ENCODE measurements at places on chromosomes 12 and 14. TPM values are rescaled to one million over a fixed set of nuclear protein-coding genes. Genes with fewer than 3 reads are reported as not detected.

GRCh38 chr12:127035011-127035879, 1231.7 kb upstream of the TMEM132C start:
- DNase-seq, result no peak

- no peak for DNase-seq
Measured at GRCh38 chr12:50058743-50059312, 1.4 kb downstream of the ASIC1 start.

DNA sequence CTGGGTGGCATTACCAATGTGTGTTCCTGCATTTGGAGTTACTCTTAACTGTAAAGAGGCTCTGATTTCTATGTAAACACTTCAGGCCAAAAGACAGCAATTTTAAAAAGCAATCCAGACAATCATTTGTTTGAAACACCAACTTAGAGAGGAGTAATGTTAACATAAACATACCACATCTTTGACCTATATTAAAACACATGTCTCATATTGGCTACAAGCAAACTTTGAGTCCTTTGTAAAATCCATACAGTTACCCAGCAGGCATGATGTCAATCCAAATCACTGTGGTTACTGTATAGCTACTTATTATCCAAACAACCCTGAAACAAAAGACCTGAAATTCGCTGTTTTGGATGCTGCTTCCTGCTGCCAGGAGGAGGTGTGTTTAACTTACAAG, 7.5 kb upstream of the G2E3 start:
- no peak for DNase-seq

The SLCO1B1 gene
- not detected for polyA plus RNA-seq

- DNase-seq, result no peak
Measured at GRCh38 chr12:38878333-38878705, 27.1 kb downstream of the CPNE8 start.
